ENCODE measurements at places on chromosomes 5 and 9.

GRCh38 chr5:56735849-56736641 is 79.3 kb upstream of the MAP3K1 start:
- DNase-seq = no peak

- DNase-seq = no peak
These were observed 12.0 kb downstream of the ADRA1B start for GRCh38 chr5:159928122-159928909.

- no peak for DNase-seq
These were observed 212.2 kb downstream of the FSTL4 start for GRCh38 chr5:133400120-133400519.

DNA sequence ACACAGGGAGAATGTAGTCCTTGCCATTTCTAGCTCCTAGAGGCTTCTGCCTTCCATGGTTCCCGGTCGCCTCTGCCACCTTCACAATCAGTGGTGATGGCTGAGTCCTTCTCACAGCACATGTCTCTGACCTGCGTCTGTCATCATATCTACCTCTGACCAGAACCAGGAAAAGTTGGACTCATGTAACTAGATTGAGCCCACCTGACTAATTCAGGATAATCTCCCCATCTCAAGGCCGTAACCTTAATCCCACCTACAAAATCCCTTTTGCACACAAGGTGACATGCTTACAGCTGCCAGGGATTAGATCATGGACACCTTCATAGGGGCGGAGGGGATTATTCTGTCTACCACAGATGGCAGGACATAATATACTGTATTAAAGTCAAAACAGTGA is 375.6 kb downstream of the ICE1 start:
- no peak for DNase-seq

- no peak for DNase-seq
These were observed 92.0 kb downstream of the TMEM232 start for GRCh38 chr5:110634475-110634874.

DNA sequence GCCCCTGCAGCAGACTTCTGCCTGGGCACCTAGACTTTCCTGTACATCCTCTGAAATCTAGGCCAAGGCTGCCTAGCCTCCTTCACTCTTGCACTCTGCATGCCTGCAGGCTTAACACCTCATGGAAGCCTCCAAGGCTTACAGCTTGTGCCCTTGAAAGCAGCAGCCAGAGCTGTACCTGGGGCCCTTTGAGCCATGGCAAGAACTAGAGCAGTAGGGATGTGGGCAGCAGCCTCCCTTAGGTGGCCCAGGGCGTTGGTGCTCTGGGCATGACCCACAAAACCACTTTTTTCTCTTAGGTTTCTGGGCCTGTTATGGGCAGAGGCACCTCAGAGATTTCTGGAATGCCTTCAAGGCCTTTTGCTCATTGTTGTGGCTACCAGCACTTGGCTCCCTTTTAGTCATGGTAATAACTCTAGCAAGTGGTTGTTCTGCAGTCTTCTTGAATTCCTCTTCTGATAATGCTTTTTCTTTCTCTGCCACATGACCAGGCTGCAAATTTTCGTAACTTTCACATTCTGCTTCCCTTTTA is 606.2 kb downstream of the TLE4 start:
- DNase-seq = no peak

DNA sequence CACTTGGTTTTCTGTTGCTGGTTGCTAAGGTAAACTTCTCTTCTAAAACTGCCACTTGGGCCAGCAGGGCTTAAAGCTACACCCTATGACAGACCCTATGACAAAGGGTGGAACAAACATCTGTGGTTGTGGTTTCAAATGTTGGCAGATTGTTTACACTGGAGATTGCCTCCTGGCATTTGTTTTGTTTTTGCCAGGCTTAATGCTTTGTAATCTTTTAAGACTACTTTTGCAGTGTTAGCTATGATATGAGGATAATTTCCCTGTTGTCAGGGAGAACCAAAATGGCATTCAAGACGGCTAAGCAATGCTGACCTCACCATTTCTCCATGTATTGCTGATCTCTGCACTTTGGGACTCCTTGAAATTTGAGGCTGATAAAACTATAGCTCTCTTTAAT is 50.3 kb downstream of the MAMDC2 start:
- no peak for DNase-seq

DNA sequence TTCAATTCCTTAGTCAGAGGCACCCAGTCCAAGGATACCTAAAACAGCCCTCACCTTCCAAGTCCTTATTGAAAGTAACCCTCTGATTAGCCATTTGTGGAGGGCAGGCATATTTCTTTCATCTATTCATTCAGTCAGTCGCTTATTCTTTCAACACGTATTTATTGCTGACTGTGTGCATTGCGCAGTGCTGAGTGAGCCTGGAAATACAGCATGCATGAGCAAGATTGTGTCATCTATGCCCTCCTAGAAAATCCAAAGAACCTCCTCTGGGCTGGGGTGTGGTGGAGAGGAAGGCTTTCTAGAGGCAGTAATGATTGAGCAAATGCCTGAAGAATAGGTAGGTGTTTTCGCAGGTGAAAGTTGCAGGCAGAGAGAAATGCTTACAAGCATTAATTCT is 8.5 kb upstream of the FEM1C start:
- no peak for DNase-seq

GRCh38 chr5:33973271-33973670 is 11.2 kb downstream of the SLC45A2 start:
- DNase-seq = no peak

- no peak for DNase-seq
These were observed 50.8 kb downstream of the ADAMTS12 start for GRCh38 chr5:33840927-33841547.

DNA sequence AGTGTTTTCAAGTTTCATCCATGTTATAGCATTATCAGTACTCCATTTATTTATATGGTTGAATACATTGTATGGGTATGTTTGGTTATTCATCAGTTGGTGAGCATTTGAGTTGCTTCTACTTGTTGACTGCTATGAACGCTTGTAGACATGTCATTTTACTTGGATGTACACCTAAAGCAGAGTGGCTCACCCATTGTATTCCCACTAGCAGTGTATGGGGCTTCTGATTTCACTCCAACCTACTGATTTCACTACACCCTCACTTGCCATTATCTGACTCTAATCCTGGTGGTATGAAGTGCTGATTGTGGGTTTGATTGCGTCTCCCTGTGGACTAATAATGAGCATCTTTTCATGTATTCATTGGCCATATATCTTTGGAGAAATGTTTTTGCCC is 9.5 kb downstream of the NPM1 start:
- no peak for DNase-seq

- DNase-seq = no peak
These were observed 149.2 kb downstream of the SGCD start for GRCh38 chr5:156476158-156476551.

DNA sequence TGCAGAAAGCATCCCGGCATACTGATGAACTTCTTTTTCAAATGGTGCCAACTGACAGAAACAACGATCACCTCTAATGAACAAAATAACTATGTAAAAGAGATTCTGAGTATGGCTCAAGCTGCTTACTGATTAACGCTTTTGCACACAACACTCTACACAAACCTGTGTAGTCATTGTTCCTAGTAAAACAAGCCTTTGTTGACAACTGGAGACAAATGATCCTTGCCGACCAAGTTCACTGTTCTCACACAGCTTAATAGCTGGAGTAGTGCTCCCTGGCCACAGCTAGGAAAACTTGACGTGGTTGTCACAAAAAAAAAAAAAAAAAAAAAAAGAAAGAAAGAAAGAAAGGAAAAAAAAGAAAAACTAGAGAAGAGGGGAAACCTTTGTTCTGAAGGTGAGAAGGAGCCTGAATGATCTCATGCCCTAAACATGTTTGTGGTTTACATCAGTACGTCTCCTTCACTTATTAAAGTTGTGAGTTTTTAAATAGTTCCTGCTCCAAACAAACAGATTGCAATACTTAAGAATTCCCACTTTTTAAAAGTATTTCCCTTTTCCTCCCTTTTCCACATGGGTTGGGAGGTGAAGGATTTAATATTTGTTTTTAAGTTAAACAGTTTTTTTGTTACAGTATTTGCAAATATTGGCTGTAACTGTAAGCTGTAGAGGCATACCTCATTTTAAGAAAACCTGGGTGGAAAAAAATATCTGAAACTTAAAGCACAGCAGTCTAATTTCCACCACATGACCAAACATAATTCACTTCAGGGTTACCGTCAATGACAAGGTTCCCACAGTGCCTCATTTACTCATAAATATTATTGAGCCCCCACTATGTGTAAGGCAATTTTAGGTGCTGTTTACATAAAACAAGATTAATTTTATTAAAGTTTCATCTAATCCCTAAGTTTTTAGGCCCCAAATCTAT is 63.7 kb downstream of the GLIS3 start:
- no peak for DNase-seq

- no peak for DNase-seq
These were observed 108.3 kb downstream of the SMIM15 start for GRCh38 chr5:61053937-61054336.

DNA sequence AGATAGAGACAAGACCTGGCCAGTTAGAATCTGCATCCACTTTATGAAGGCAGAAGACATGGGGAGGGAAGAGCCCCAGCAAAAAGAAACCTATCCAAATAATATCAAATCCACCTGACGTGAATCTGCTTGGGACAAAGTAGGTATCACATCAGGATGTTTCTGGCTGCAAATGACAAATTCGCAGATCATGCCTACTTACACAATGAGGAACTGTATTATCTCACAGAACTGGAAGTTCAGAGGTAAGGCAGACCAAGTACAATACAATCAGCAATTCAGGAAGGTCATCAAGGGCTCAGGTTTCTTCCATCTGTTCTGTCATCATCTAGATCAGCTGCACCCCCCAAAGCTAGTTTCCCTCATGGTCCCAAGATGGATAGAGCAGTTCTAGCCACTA is 13.2 kb upstream of the NR4A3 start:
- no peak for DNase-seq

GRCh38 chr9:81666123-81666522 is 23.2 kb downstream of the TLE1 start:
- DNase-seq = no peak

GRCh38 chr9:135214706-135215105 is 127.2 kb downstream of the OLFM1 start:
- DNase-seq = no peak

GRCh38 chr5:110112348-110112747 is 422.6 kb downstream of the MAN2A1 start:
- no peak for DNase-seq

GRCh38 chr9:126745574-126746411 is 59.0 kb upstream of the ZBTB43 start:
- no peak for DNase-seq

- no peak for DNase-seq
These were observed 65.4 kb upstream of the CDH12 start for GRCh38 chr5:22918511-22918910.

GRCh38 chr9:123978981-123979380 is 32.6 kb upstream of the LHX2 start:
- DNase-seq = no peak

- DNase-seq = no peak
These were observed 449.3 kb downstream of the PRR16 start for GRCh38 chr5:120913396-120913795.

GRCh38 chr5:109155625-109156024 is 254.1 kb downstream of the PJA2 start:
- no peak for DNase-seq

DNA sequence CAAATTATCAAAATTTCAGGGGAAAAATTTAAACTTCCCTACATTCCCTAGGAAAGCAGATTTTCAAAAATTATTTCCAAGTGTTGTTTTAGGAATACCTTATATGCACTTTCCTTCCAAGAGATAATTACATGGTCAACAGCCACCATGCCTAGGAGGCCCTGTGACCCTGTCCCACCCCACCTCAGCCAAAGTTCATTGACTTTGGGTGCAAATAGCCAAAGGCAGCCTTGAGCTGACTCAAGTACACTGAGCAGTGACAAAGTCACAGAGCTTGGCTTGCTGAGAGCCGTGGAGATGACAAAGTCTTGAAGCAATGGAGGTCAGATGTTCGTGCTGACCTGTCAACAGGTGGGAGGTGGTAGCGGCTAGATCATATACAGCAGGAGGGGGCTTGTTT is 24.3 kb upstream of the FBP1 start:
- no peak for DNase-seq
